ENCODE measurements at places on chromosomes 7 and 10. TPM values are rescaled to one million over a fixed set of nuclear protein-coding genes. Genes with fewer than 3 reads are reported as not detected.

Gene CAMK2B
- 0.72 TPM for total RNA-seq

Gene OR6V1
- total RNA-seq: not detected

Gene NKX1-2
- 2.2 TPM for total RNA-seq

Gene SP8
- not detected for total RNA-seq

Gene TEX47
- total RNA-seq: not detected
